ENCODE measurements at places on chromosomes 4 and X.

DNA sequence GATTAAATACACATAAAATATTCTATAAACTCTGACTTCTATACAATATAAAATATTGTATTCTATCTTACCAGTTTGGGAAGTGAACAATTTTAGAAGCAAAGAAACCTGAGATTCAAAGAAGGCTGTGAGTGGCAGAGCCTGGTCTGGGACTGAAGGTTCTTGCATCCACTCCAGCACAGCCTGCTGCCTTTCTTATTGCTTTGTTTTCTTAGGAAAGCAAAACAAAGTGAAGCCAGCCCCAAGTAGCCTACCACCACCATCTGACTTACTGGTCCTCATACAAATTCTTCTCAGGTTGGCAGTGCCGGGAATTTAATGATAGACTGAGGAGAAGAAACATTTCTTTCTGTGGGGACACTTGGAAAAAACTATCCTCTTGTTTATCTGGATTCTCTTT is 129.7 kb upstream of the SMAD1 start:
- DNase-seq: no peak

DNA sequence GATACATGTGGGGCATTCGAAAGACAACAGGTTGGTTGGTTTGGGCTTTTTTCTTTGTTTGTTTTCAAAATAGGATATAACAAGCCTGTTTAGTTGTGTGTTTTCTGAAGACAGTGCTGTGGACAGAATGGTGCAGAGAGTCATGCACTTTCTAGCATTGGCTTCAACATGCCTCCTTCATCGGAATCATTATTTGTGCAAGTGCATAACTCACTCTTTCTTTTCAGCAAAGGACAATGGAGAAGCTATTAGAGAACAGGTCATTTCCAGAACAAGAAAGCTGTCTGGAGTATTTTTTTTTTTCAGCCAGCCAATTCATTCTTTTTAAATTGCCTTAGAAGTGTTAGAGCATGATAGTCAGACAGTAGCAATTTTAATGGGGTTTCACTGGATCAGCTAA is 225.8 kb downstream of the STK32B start:
- no peak for DNase-seq

- no peak for DNase-seq
Observed at GRCh38 chr4:136012220-136012619, 1520.1 kb downstream of the PCDH18 start.

DNA sequence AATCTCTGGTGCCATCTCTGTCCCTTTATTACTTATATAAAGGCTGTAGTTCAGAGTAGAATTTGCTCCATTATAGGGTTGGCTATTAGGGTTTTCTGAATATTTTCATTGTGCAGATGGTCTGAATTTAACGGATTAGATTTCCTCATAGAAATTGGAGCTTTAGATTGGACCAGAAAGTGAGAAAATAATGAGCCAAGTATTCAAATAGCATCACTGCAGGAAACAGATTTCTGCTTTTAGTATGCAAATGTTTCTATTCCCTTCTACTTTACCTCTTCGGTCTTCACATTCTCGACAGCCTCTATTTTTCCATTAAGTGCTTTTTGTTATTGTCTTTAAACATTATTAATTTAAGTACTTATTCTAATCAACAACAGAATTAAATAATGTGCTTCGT is 55.4 kb downstream of the TRIM2 start:
- no peak for DNase-seq

DNA sequence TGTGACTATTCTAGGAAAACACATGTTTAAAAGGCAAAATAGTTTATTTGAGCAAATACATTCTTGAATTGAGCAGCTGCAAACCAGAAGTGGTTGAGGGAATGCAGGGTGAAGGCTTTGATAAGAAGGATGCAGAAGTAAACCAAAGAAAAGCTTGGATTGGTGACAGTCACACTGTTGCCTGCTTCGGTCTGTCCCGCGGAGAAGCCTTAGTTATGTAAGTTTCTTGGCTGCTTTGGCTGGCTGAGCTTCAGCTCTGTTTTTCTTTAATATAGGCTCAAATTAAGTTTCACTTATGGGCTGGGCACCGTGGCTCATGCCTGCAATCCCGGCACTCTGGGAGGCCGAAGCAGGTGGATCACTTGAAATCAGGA is 67.6 kb downstream of the FAM53A start:
- DNase-seq: no peak

GRCh38 chrX:70049406-70049805 is 332 bp downstream of the AWAT2 start:
- DNase-seq: no peak

GRCh38 chr4:17068891-17069290 is 170.4 kb upstream of the LDB2 start:
- no peak for DNase-seq

- DNase-seq: no peak
Observed at GRCh38 chr4:156663663-156664062, 307.9 kb downstream of the PDGFC start.

DNA sequence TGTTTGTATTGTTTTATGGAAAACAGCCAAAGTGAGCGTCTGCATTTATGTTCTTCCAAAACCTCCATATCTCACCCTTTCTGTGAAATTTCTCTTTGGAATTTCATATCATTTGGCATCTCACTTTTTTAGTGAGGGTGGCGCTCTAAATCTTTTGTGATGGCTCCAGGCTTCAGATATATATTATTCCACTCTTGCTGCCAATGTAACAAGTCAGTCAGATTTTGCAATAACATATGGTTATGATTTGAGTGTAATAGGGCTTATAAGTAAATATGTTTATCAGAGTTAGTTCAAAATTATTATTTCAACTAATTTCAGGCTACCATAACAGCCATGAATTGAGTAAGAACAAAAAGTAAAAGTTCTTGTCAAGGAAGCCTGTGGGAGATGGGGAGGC is 314.7 kb downstream of the PDGFC start:
- DNase-seq: no peak

- DNase-seq: no peak
Observed at GRCh38 chr4:177105536-177105935, 204.1 kb upstream of the NEIL3 start.

DNA sequence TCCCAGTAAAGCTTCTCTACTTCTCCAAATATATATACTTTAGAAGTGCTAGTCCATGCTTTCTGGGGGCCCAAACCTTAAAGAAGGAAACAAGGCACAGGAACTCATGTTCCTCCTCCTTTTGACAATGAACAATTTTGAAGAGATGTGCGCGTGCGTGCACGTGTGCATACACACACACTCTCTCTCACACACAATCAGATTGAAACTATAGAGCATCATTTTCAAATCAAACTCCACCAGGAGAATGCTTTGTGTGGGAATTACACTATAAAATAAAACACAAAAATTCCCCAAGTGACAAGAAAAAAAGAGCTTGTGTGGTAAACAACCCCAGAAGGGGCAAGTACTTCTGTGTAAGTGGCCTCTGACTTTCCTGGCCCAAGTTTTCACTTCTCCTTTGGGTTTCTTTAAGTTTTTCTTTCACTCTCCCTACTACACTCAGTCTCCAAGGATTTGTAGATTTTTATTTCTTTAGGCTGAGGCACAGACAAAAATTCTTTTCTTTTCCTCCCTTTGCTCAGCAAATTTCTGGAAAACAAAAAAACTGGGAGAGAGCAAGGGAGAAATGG is 46.6 kb upstream of the SHISA3 start:
- DNase-seq: peak; percentile 8

GRCh38 chrX:31340587-31340986 is 268.7 kb upstream of the FTHL17 start:
- no peak for DNase-seq

DNA sequence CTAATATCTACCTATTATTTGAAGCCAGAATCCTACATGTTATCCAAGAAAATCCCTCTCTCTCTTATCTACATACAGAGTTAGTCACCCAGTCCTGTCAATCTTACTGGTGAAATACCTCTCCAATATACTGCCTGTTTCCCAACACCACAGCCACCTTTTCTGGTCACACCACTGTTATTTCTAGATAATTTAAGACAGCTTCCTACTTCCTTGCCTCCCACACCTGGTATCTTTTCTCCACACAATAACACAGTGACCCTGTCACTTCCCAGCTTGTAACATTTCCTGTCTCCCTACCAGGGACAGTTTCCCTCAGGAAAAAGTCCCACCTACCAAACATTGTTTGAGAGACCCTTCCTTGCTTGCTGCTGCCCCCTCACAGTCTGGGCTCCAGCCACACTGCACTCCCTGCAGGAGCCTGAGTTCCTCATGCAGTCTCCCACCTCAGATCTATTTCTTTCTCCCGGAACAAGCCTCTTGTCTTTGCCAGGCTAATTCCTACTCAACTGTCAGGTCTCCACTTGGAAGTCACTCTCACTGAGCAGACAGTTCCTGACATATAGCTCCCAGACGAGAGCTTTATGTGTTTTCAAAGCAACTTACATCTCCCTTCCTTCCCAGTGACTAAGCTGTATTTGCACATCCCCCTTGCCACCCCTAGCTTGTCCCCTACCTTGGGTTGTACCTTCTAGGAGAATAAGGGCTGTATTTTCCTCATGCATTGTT is 73.6 kb upstream of the QRFPR start:
- no peak for DNase-seq

- DNase-seq: peak; percentile 54
Observed at GRCh38 chrX:111695297-111695880, 14.4 kb downstream of the ALG13 start.

DNA sequence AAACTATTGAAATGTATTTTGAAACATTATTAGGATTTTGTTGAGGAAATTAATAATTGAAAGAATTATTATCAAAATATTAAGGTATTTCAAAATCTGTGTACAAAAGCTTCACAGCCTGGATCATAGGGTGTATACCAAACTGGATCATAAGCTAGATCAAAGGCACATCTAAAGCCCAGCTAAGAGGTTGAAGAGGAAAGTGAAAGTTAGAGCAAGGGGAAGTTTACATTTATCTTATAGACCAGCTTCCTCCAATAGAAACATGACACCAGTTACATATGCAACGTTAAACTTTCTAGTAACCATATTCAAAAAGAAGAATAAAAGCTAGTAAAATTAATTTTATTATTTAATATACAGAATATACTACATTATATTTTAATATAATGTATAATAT is 227.2 kb upstream of the BMP3 start:
- no peak for DNase-seq

GRCh38 chrX:46922611-46923010 is 10.4 kb downstream of the JADE3 start:
- no peak for DNase-seq

- no peak for DNase-seq
Observed at GRCh38 chrX:136689436-136689835, 41.5 kb downstream of the CD40LG start.

GRCh38 chr4:3451956-3452355 is 10.2 kb downstream of the HGFAC start:
- DNase-seq: no peak

DNA sequence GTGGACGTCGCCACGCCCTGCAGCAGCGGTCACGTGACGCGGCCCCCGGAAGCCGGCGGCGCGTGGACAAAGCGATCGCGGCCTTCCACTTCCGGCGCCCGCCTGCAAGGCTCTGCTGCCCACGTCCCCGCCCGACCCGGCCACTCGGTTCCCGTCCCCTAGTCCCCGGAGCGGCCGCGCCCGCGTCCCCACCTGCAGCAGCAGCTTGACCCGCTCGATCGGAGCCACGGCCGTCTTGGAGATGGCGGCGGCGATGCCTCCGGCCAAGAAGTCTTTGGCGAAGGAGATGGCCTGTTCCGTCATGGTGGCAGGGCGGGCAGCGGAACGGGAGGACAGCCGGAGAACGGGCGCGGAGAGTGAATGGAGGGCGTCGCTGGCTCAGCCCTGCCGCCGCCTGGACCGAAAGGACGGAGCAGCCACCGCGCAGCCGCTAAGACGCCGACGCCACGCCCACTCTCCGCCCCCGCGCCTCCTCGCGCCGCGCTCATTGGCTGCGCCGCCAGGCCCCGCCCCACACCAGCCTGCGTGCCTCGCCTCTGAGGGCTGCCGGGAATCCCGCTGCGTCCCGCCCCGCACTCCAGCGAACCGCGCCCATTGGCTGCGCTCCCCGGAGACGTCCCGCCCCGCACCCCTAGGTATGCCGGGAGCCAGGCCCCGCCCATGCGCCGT is at the start of gene SLC25A6:
Gene SLC25A6 (minus strand): TSS at position 407 of the 669 bp plus-strand sequence. CDS start 104 bp downstream, at position 303.
- peak; percentile 99 for DNase-seq

GRCh38 chr4:53183754-53184153 is 182.1 kb downstream of the SCFD2 start:
- DNase-seq: no peak

DNA sequence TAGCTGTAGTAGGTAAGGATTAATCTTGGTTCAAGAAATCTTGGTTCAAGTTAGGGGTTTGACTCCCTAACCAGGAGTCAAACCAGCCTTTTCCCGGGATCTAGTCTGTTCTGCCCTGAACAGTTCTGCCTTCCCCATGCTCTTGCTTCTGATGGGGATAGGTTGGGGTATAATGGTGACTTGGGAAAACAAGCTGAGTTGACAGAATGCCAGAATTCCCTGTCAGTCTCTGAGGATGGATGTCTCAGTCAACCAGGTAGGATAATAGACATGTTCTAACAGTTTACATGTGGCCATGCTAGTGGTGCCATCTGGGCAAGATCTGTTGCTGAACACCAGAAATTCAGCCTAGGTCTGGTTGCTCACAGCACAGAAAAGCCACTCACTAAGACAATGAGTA is 51.4 kb downstream of the RAB40AL start:
- no peak for DNase-seq

DNA sequence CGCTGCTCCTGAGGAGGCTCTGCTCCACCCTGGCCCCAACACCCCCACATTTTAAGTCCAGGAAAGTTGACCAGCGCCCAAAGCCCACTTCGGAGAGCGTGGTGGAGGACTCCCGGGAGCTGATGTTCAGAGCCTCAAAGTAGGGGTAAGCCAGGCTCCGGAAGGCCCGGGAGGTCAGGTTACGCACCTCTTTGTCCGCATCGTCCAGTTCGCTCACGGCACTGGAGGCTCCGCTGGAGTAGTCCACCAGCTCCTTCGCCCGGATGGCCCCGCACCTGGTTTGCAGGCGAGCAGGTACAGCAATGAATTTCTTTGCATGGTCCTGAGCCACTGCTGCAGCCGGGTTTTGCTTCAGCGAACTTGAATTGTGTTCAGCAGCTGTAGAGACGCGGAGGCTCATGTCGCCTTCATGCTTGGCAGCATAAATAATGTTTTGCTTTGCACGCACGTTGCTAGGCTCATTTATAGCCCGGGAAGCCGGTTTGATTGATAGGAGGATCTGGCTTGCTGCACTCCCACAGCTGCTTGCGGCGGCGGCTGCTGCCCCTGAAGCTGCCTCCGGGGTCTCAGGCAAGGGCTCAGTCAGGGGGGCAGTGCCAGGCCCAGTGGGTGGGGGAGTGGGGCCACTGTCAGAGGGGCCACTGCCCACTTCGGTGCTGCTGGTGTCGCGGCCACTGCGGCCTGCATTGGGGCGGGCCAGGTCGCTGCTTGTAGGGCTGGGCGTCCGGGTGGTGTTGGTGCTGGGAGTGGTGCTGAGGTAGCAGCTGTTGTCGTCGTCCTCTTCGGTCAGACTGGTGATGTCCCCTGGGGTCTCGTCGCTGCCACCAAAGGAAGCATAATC is 4.8 kb downstream of the C4orf54 start:
- no peak for DNase-seq

DNA sequence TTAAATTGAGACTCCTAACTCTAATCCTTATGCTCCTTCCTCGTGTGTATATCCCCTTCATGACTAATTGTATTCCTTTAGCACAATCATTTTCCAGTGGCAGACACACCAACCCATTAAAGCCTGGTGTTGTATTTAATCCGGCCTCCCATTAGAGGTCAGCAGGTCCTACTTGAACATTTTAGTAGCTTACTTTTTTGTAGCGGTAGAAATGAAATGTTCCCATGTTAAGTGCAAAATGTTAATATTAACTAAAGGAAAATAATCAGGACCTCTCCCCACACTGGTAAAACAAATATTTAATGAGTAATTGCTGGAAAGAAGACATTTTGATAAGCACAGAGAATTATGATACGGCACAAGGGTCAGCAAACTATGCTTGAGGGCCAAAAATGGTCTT is 3.4 kb downstream of the RAB33B start:
- no peak for DNase-seq

- no peak for DNase-seq
Observed at GRCh38 chrX:67574696-67575095, 30.9 kb downstream of the AR start.
